ENCODE measurements at places on chromosomes 3 and 15. TPM values are rescaled to one million over a fixed set of nuclear protein-coding genes. Genes with fewer than 3 reads are reported as not detected.
A peak's percentile ranks its signal among the peaks of the same experiment; 100 is the strongest.

DNA sequence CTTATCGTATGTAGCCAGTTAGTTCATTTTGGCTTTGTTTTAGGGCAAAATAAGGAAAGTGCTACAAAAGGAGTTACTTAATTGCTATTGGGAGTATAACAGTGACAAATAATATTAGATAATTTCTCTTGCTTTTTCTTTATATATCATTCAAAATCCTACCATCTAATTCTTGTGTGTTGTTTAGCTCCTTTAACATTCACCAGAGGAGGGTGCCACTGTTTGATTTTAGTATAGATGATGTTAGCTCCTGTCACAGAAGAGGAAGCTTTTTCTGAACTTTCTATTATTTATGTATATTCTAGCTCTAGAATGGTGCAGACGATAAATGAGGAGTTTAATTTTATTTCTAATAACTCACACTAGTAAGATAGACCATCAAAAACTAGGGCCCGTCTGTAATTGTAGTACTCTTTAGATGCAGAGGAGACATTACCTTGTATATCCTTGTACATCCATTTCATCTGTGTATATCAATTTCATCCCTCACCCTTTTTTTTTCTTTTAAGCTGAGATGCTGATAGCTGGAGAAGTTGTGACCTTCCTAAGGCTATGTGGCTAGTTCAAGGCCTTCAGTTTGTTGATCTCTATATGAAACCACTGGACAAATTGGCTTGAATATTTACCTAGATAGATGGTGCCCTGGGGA, 3.0 kb downstream of the PPM1L start:
- no peak for DNase-seq

GRCh38 chr3:101009386-101009785, 16.2 kb upstream of the ABI3BP start:
- DNase-seq: no peak

- peak; percentile 65 for DNase-seq
These were observed 281.4 kb downstream of the ADAMTS17 start for GRCh38 chr15:100060276-100060926.

GRCh38 chr15:72591361-72591760, 63.1 kb upstream of the GOLGA6B start:
- DNase-seq: no peak

DNA sequence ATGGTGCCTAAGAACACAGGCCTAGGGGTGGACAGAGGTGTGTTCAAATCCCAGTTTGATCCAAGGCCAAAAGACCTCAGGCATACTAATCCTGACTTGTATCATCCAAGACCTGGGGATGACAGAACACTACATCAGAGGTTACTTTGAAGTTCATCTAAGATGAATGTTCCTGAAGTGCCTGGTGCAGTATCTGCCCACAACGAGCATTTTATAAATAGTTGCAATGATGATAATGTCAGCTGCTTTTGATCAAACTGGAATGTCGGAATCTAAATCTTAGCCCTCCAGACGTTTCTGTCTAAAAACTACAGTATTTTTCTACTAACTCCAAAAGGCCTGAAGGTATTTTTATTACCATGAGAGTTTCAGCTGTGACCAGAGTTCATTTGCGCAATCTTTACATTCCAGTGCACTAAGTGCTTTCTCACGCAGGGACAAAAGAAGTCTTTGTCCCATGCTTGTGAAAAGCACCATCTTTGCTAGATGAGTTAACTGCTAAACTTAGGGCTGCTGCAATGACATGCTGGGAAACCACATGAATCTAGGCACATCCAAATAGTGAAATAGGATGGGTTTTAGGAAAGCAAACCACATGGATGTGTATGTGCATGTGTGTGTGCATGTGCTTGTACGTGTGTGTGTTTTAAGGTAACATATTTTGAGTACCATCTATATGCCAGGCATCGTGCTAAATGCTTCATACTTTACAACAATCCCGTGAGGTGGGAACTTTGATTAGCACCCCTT, 18.1 kb downstream of the ANXA2 start:
- peak; percentile 99 for DNase-seq

GRCh38 chr3:184180165-184180564, 5.5 kb downstream of the AP2M1 start:
- DNase-seq: peak; percentile 60

- no peak for DNase-seq
These were observed 128.9 kb upstream of the VEPH1 start for GRCh38 chr3:157632075-157632474.

DNA sequence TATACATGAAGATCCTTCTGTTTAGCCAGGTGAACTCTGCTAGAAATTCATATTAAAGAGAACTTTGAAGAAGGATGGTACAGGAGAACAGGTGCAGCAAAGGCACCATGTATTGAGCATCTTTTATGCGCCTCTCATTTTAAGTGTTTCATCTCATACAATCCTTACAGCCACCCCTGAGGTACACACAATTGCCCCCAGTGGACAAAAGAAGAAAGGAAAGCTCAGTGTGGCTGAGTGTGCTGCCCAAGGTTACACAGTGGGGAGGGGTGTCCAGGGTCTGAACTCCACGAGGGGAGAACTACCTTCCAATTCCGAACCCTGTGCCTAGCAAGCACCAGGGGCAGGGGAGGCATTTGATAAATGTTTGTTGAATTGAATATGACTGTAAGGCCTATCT, 98.6 kb downstream of the MECOM start:
- DNase-seq: no peak

DNA sequence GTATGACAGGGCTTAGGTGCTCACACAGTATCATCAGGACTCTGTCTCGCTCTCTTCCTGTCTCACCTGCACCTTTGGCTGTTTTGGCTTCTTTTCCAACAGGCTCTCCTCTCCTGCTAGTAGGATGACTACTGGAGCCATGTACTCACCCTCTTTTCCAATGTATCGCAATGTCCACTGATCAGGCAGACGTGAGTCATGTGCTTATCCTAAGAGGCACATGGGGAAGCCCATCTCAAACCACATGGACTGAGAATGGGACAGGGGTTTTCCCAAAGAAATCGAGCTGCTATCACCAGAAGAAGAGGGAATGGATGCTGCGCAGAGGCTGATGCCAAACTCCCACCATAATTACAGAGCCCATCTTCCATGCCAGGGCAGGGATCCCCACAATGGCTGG, 180.6 kb downstream of the IL5RA start:
- DNase-seq: no peak

GRCh38 chr3:170356596-170357175, 829 bp upstream of the SKIL start:
- peak; percentile 84 for DNase-seq

DNA sequence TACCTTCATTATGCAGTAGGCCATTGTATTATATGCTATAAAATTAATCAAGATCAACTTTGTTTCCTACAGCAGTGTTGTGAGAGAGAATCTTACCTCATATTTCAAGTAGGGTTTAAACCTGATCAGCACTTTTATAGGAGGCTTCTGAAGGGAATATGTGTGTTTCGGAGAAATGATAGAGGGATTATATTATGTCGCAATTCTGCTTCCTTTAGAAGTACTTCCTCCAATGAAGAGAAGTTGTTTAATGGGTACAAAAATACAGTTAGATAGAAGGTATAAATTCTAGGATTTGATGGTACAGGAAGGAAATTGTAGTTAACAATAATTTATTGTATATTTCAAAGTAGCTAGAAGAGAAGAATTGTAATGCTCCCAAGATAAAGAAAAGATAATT, 54.9 kb downstream of the NSUN3 start:
- DNase-seq: no peak

GRCh38 chr3:52509753-52510328, 14.7 kb downstream of the STAB1 start:
- DNase-seq: no peak

GRCh38 chr15:66677336-66677735, 24.7 kb upstream of the SMAD6 start:
- DNase-seq: no peak

GRCh38 chr15:64246364-64247189, 83.8 kb upstream of the PPIB start:
- peak; percentile 95 for DNase-seq

- DNase-seq: peak; percentile 32
These were observed 124.8 kb downstream of the EEFSEC start for GRCh38 chr3:128278130-128278529.

GRCh38 chr3:8765528-8765927, 3.9 kb downstream of the OXTR start:
- DNase-seq: no peak

DNA sequence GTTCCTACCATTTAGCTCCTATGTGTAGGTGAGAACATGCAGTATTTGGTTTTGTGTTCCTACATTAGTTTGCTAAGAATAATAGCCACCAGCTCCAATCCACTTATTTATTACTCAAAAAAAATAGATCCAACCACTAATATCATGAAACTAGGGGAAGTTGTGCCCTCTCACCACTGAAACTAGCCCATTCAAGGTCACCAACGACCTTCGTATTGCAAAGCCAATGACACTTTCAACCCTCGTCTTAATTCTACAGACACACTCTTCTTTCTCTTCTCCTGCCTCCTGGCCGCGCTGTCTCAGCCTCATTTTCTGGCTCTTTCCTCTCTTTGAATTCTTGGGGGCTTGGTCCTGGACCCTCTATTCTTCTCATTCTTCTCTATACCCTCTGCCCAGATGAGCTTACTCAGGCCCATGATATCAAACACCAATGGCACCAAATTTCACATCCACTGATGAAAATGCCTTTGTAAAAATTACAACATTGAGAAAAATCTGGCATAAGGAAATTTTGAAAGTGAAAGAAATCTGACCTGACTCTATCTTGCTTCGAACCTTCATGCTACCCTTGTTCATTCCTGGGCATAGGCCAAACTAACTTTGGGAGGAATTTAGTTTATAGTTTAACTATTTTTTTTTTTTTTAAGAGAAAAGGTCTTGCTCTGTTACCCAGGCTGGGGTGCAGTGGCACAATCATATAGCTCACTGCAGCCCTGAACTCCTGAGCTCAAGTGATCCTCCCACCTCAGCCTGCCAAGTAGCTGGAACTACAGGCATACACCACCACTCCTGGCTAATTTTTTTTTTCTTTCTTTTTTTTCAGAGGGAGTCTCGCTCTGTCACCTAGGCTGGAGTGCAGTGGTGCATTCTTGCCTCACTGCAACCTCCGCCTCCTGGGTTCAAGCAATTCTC, 25.4 kb upstream of the LIMD1 start:
- DNase-seq: no peak

DNA sequence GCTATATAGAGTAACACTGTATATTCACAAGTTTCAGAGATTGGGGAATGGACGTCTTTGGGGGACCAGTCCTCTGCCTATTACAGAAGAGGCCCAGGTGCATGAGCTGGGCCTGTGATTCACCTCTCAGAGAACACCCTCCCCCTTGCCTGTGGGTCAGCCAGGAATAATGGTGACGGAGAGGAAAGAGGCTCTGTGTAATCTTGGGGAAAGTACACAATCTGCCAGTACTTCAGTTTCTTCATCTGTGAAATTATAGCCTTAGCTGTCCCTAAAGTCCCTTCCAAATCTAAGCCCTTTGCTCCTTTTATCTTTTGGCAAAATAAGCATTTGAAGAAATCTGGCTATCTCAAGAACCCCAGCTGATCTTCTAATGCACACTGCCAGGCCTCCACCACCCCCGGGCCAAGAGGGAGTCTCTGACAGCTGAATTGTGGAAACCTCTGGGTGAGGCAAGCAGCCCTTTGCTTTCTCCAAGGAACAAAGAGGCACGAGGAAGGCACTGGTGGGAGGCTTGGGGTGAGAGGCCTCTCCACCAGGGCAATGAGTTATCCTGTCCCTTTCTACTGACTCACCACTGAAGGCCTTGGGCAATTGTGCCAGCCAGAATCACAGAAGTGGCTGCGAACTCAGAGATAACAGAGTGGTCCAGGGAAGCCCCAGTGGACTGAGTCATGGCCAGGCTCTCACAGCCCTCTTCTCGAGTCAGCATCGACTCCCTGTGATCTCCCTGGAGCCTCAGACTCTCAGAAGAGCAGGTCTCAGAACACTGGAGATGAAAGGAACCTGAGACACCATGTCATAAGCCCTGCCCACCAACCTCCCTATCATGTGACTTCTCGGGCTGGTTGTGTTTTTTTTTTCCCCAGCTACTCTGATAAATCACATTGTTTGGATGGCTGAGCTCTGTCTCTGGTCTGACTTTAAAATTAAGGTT, 31.8 kb downstream of the CCNL1 start:
- peak; percentile 100 for DNase-seq

- no peak for DNase-seq
These were observed 769 bp downstream of the TAFA4 start for GRCh38 chr3:68931406-68932149.

DNA sequence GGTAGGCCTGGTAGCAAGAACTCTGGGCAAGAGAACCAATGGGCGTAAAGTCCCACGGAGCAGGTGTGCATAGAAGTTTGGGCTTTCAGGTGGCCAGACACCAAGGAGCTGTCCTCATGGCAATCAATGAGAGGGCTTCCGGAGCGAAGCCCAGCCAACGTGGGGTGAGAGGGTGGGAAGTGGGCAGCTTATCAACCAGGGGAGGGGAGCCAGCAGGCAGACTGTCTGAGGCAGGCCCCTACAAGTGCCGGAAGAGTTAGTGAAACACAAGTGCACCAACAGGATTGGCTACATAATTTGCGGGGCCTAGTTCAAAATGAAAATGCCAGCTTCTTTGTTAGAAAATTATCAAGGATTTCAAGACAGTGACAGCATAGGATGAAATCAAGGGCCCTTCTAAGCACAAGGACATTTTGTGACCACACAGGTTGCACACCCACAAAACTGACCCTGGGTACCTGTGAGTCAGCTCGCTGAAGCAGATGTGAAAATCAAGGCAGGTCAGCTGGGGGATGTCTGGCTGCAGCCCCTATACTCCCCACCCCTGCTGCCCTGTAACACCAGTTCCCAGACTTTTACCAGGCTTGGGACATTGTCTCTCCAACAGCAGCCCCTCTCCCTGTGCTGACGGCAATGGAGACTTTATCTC, 102.1 kb upstream of the ETV5 start:
- no peak for DNase-seq

GRCh38 chr3:87541723-87542122, 265.3 kb upstream of the POU1F1 start:
- DNase-seq: no peak

DNA sequence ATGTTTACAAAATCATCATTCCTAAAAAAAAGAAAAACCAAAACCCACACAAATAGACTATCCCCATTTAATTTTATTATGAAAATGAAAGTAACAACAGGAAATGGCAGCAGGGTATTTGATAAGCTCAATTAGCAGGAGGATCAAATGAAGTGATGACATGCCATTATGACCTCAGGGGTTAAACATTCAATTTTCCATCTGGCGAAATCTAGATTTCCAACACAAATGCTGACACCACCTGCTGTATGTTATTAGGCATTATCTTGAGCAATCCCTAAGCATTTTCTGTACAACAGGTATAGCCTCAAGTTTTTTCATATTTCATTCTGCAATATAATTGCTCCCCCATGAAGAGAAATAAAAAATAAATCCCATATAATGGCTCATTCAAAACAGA, 57.1 kb downstream of the SHQ1 start:
- peak; percentile 3 for DNase-seq

- no peak for DNase-seq
These were observed 151.9 kb downstream of the RBPMS2 start for GRCh38 chr15:64623347-64623996.

GRCh38 chr15:96362755-96363651, 32.5 kb downstream of the NR2F2 start:
- DNase-seq: no peak

Gene IQCH
- total RNA-seq: 4.3 TPM

Gene MORC1
- total RNA-seq: 0.02 TPM

Gene DTWD1
- 34.3 TPM for total RNA-seq

Gene CORO2B
- total RNA-seq: 10.5 TPM

Gene ADAMTS17
- not detected for total RNA-seq

Gene GOLGA6D
- not detected for total RNA-seq

Gene DUOX1
- not detected for total RNA-seq

Gene SLC9C1
- not detected for total RNA-seq

Measured in M059J (cell line).